ENCODE measurements at places on chromosomes 11 and 22.

DNA sequence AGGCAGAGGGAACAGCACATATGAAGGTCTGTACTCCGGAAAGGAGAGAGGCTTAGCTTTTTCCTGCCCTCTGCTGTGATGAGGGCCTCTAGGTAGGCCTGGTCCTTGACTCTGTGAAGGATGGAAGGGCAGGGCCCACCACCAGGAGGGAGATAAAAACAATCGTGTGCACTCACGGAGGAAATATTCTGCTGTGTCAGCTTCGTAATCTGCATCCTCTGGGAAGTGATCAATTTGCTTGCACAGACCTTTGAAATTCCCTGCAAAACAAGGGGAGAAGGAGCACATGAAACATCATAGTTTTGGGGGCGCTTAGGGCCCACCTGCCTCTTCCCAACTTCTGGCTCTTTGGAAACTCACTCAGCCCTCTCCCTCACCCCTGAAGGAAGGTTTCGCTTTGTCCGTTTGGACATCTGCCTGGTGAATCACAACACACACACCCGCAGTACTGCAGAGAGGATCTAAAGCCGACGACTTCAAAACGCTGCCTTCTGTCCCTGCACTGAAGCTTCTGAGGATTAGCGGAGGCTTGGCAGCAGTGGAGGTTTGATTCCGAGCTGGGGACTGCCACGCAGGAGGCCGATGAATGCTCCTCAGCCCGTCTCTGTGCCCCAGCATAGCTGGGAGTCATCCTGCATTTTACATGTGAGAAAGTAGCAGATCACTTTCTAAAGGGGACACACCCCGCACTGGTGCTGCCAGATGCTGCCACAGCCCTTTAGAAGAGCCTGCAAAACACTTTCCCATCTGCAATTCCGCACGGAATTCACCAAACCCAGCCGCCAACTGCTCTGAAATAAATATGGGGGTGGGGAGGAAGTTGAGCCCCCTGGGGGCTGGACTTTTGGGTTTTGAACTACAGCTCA is 58.6 kb upstream of the EIF3D start:
- ATAC-seq: no peak

DNA sequence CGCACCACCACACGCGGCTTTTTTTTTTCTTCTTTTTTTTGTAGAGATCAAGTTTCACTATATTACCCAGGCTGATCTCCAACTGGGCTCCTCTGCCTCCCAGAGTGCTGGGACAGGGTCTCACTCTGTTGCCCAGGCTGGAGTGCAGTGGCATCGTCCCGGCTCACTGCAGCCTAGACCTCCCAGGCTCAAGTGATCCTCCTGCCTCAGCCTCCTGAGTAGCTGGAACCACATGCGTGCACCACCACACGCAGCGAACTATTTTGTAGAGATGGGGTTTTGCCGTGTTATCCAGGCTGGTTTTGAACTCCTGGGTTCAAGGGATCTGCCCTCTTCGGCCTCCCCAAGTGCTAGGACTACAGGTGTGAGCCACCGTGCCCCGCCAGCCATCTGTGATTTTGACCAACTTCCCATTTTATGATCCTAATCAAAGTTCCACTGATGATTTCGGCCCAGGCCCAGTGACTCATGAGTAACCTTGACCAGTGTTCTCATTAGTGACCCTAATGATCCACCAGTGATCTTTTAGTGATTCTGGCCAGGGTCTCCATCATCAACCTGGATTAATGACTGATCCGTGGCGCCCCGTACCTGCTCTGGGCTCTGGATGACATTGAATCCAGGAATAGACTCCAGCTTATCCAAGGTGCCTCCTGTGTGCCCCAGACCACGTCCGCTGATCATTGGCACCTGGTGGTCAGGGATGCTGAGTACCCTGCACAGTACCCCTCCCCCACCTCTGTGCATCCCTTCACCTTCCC is 1.7 kb downstream of the TYMP start:
- no peak for ATAC-seq

DNA sequence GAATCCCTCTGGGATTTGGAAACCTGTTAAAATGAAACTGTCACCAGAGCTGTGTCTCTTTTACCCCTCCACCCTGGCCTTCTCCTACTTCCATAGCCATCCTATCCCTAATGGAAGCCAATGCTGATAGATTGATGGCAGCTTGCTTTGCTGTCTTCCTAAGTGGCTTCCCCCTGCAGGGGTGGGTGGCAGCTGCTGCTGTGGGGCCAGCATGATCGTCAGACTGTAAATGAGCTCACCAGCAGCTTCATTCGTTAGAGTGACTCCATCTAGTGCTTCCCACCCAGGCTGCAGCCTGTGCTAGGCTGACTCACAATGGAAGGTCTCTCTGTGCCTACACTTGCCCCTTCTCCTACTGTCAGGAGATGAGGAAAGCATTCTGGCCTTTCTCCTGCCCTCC is 311.0 kb downstream of the BUD13 start:
- ATAC-seq: no peak

- ATAC-seq: no peak
Observed at GRCh38 chr11:123885570-123885969, at the start of gene TMEM225. TMEM225 (minus strand) TSS chr11:123885670; CDS start chr11:123885425, 245 bp downstream.

- no peak for ATAC-seq
Observed at GRCh38 chr11:131486100-131486499, 115.7 kb downstream of the NTM start.

DNA sequence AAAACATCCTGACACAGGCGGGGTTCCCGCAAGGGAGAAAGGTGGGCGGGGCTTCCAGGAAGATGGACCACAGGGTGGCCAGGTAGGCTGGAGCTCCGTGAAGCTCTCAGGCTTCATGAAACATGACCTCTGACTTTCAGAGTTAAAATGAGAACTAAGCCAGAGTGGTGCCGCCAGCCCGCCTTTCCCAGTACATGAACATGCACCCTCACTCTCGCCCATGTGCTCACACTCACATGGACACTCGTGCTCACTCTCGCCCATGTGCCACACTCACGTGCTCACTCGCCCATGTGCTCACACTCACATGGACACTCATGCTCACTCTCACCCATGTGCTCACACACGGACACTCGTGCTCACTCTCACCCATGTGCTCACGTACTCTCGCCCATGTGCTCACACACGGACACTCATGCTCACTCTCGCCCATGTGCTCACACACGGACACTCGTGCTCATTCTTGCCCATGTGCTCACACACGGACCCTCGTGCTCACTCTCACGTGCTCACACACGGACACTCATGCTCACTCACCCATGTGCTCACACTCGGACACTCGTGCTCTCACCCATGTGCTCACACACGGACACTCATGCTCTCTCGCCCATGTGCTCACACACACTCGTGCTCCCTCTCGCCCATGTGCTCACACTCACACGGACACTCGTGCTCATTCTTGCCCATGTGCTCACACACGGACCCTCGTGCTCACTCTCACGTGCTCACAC is 10.0 kb downstream of the RNH1 start:
- no peak for ATAC-seq

DNA sequence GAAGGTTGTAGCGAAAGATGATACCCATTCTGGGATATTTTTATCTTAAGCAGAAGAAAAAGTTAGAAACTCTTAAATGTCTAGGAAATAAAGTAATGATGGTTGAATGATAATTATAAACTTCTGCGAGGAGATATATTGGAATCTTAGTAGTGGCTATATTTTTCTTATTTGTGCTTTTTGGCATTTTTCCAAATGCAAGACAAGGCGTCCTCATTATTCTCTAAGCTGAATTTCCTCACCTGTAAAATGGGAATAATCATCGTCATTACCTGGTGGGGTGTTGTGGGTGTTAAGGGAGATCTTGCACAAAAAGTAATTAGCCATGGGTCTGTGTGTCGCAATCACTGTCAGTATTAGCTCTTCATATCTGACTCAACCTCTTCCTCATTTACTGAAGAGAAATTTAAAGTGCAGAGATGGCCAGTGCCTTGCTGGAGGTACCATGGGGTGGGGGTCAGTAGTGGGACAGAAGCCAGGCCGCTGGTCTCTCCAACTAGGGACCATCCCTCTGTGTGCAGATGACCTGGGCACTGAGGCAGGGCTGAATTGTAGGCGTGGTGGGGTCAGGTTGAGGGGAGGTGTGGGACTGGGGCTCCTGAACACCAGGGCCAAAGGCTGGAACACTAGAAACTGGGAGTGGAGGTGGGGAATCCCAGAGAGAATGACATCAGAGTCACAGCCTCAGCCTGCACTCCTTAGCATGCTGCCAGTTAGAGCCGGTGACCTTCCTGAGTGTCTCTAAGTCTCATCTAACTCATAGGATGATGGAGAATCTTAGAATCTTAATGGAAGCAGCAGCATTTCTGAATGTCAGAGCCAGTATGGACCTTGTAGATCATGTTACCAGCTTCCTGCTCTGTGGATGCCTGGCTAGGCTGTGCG is 4.1 kb downstream of the PITPNM1 start:
- no peak for ATAC-seq

- ATAC-seq: no peak
Observed at GRCh38 chr11:62573006-62573591, 592 bp downstream of the EEF1G start.

GRCh38 chr11:5922749-5923426 is 19.2 kb upstream of the OR56A3 start:
- peak; percentile 36 for ATAC-seq

DNA sequence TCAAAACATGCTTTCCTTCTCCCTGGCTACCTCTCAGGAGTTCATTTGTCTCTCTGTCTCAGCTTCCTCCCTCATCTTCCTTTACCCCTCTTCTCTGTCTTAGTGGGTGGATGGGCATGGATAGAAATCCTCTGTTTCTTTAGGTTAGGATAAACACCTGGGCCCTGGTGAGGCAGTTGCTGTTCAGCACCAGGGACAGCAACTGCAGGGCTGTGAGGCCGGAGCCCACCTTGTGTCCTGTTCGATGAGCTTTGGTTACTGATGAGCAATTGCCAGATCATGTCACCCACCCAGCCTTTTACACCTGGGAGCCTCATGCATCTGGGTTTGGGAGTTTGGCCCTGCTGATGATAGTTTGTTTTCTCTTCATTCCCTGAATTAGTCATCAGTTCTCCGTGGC is 6.1 kb upstream of the CRYBB3 start:
- no peak for ATAC-seq

GRCh38 chr11:43547889-43548381 is 132.6 kb upstream of the HSD17B12 start:
- ATAC-seq: no peak

DNA sequence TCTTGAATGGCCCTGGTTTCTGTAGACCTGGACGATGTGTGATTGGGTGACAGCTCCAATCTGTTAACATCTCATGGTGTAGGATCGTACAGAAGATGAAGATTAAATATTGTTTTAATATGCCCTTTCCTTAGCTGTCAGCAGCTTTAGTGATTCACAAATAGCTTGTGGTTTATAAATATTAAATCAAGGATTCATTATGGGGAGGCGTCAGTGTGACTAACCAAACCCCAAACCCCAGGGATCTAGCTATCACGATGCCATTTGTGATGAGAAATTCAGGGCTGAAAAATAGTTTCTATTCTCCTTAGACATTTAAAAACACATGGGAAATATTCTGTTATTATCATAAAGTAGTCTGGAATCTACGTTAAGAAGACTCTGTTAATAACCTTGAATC is 73.4 kb downstream of the NCAM1 start:
- ATAC-seq: no peak

DNA sequence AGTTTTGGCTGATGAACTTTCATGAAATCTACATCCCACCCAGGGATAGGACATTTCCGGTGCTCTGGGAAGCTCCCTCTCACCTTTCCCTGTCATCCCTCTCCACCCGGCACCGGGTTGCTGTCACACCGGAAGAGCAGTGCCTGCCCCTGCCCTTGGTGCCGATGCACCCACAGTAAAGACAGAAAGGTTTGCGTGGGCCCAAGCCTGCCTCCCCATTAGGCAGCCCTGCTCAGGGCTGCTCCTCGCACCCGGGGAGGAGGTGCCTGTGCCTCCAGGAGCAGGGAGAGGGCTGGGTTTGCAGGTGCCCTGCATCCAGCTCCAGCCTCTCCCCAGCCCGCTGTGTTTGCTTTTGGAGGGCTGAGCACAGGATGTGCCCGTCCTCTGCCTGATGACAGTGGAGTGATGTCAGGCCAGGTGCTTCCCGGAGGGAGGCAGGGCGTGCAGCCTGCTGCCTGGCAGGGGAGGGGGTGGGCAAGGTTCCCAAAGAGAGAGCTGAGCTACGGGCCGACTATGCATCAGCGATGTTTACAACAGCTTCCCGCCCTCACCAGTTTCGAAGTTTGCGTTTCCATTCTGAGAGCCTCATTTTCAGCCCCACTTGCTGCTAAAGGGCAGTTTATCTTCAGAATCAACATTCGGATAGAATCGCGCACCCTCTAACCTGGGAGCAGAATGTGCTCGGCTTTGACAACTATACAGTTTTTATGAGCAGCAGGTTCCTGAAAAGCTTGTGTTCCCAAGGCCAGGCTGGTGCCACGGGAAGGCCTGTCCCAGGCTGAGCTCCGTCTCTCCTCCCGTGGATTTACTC is 83.2 kb upstream of the CLDN5 start:
- ATAC-seq: peak; percentile 89
